ENCODE measurements at places on chromosomes 7 and 10. TPM values are rescaled to one million over a fixed set of nuclear protein-coding genes. Genes with fewer than 3 reads are reported as not detected.

The TSPAN14 gene
- total RNA-seq = 17.3 TPM

- DNase-seq = no peak
Measured at GRCh38 chr10:76066457-76066856, 635.0 kb downstream of the LRMDA start.

The ANKRD7 gene
- total RNA-seq = 0.64 TPM

The SPDYE5 gene
- total RNA-seq = not detected

The STAG3 gene
- not detected for total RNA-seq

The HMX3 gene
- 3.9 TPM for total RNA-seq

The ZCCHC24 gene
- total RNA-seq = 3.7 TPM

The SPDYE9 gene
- total RNA-seq = 0.54 TPM

The C7orf33 gene
- total RNA-seq = not detected

- no peak for DNase-seq
Measured at GRCh38 chr10:14579405-14579804, 195.3 kb downstream of the FAM107B start.

GRCh38 chr10:9786101-9786500 is 1231.6 kb upstream of the CELF2 start:
- no peak for DNase-seq

All from NCI-H460 (cell line).